ENCODE measurements at places on chromosomes 3 and 15.

DNA sequence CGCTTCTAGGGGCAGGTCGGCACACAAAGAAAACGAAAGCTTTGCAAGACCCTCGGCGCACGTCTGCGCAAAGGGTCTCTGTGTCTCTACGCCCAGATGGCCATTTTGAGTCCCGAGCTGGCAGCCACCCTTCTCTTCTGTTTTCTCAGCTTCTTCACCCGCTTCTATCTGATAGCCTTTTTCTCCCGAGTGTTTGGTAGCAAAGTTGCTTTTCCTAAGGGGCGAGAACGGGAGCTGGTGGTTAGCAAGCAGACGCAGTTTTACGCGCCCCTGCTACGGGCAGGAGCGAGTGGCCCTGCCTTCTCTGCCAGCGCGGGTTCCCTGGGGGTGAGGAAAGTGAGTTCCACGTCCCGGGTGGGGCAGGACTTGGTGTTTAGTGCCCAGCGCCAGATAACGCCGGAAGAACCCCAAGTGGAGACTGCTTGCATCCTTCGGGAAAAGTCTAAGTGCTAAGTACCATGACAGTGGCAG is 2.9 kb upstream of the MKRN2 start:
- peak; percentile 86 for DNase-seq

GRCh38 chr3:21790466-21790865 is 39.5 kb upstream of the ZNF385D start:
- no peak for DNase-seq

DNA sequence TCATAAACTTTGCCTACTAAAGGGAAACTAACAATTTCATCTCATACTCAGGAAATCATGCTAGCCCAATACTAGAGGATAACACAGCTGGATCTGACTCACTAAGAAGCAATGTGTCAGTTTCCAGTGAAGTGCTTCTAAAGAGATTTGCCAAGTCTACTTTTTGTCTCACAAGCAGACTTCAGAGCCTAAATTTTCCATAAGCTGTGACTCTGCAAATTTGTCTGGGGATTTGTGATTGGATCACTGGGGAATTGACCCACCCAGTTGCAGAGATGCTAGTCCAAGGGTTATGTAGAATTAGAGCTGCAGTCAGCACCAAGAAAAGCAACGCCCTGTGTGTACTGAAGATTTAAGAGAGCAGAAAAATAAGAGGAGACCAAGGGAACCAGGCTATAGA is 647.1 kb downstream of the NTRK3 start:
- DNase-seq: peak; percentile 52

DNA sequence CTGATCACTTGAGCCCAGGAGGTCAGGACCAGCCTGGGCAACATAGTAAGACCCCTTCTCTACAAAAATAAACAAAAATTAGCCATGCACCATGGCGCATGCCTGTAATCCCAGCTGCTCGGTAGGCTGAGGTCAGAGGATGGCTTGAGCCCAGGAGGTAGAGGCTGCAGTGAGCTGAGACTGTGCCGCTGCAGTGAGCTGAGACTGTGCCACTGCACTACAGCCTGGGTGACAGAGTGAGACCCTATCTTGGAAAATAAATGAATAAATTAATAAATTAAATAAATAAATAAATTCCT is 10.8 kb downstream of the SHISA5 start:
- no peak for DNase-seq

GRCh38 chr3:46628901-46629369 is 16.6 kb downstream of the FAM240A start:
- no peak for DNase-seq

DNA sequence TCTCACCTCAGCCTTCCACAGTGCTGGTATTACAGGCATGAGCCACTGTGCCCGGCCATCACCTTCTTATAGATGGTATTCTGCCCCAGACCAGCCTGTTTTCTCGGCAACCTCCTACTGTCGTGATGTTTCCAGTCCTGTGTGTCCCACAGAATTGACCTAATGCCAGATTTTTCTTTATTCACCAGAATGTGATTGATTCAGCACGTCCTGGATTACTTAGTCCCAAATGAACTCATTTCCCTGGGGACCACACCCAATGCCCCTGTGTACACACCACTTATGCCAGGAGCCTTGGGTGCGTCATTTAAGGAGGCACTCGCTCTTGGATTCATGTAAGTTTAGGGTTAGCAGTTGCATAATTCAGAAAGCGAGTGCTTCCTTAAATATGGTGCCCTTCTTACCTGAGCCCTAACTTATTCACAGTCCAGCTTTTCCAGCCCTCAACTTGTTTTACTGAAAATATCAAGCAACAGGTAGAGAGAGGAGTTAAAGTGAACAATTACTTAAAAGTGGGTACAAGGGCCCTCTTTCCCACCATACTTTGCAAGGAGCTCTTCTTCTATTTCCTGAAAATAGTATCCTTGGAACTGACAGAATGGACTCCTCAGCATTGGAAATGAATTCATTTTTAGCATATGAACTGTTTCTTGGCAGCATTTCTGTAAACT is 64.6 kb upstream of the UBE2E1 start:
- DNase-seq: no peak

GRCh38 chr15:40016224-40016865 is 22.6 kb downstream of the SRP14 start:
- no peak for DNase-seq

DNA sequence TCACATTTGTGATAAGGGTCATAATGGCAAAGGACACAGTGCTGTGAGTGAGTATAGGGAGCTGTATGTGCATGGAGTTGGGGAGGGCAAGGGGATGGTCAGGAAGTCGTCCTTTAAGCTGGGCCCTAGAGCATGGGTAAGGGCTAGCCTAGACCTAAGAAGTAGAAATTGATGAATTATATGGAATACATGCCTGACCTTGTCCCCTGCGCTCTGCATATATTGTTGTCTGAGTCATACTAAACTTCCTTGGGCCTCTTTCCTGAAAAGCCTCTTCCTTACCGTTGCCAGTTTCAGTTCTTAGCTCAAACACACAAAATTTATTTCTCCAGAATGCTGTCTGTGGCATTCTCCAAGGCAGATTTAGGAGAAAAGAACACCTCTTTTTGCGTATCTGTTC is 4.6 kb downstream of the SNRK start:
- DNase-seq: no peak

DNA sequence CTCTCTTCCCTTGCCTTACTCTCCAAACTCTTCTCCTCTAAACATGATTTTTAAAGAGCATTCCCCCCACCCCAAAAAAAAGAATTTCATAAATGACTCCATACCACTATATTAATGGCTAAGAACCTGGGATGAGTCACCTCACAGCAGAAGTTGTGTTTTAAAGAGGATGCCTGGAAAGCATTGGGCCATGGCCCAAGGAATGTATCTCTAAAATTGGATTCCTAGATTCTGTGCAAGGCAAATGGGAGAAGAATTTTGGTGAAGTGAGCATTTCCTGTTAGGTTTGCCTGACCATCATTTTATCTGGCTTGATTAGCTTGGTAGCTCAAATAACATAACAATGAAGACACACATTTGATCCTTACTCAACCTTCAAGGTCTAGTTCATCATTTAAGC is 251.4 kb downstream of the NR1D2 start:
- DNase-seq: no peak

- no peak for DNase-seq
Observed at GRCh38 chr3:99324636-99325203, 313.7 kb upstream of the COL8A1 start.

DNA sequence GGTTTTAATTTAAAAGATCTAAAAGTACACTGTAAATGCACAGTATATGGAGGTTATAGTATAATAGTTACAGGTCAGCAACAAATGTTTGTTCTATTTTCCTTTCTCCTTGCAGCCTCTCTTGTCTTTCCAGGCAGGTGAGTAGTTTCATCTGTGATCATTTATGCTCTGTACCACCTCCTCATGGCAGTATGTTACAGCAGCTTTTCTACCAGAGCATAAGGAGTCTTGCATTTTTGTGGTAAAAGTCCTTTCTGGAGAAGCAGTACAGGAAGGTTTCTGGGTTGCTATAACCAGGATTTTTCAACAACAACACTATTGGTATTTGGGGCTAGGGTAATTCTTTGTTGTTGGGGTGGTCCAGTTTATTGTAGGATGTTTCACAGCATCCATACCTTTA is 59.5 kb downstream of the ZNF609 start:
- peak; percentile 17 for DNase-seq

GRCh38 chr3:178810181-178810580 is 261.4 kb downstream of the ZMAT3 start:
- DNase-seq: no peak

- DNase-seq: peak; percentile 42
Observed at GRCh38 chr3:25820366-25820765, 30.5 kb downstream of the OXSM start.

- peak; percentile 60 for DNase-seq
Observed at GRCh38 chr15:49989498-49989897, 129.5 kb downstream of the ATP8B4 start.

GRCh38 chr3:136682740-136683312 is 69.4 kb downstream of the STAG1 start:
- DNase-seq: no peak

- no peak for DNase-seq
Observed at GRCh38 chr3:27431116-27431515, 53.1 kb downstream of the SLC4A7 start.

- peak; percentile 63 for DNase-seq
Observed at GRCh38 chr3:10753964-10754363, 62.1 kb upstream of the SLC6A11 start.

- no peak for DNase-seq
Observed at GRCh38 chr3:172314591-172315160, 133.6 kb downstream of the GHSR start.

- peak; percentile 71 for DNase-seq
Observed at GRCh38 chr3:30578479-30578878, 27.9 kb upstream of the TGFBR2 start.

GRCh38 chr15:60761505-60761845 is 282.5 kb upstream of the ICE2 start:
- no peak for DNase-seq

GRCh38 chr3:118782755-118783202 is 251.9 kb downstream of the IGSF11 start:
- DNase-seq: peak; percentile 41

DNA sequence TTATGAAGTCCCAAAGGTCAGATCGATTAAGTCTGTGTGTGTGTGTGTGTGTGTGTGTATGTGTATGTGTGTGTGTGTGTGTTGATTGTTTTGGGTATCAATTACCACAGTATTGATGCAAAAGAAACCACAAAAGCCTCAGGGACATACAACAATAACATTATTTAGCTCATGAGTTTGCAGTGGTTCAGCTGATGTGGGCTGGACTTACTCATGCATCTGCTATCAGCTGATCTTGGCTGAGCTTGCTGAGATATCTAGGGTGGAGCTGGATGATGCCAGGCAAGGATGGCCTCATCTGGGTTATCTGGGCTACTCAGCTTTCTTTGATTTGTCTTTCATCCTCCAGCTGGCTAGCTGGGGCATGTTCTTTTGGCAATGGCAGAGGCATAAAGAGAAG is 82.4 kb upstream of the PRR23C start:
- DNase-seq: peak; percentile 69

GRCh38 chr15:45129651-45130129 is at the start of the genes DUOX1 and DUOXA1:
Gene DUOX1 (plus strand): TSS chr15:45129994. CDS start chr15:45131967, 1,973 bp downstream.
Gene DUOXA1 (minus strand): TSS chr15:45129879. CDS start chr15:45123014, 6,865 bp downstream.
- no peak for DNase-seq

GRCh38 chr3:136898549-136898948 is 36.5 kb downstream of the NCK1 start:
- DNase-seq: no peak

DNA sequence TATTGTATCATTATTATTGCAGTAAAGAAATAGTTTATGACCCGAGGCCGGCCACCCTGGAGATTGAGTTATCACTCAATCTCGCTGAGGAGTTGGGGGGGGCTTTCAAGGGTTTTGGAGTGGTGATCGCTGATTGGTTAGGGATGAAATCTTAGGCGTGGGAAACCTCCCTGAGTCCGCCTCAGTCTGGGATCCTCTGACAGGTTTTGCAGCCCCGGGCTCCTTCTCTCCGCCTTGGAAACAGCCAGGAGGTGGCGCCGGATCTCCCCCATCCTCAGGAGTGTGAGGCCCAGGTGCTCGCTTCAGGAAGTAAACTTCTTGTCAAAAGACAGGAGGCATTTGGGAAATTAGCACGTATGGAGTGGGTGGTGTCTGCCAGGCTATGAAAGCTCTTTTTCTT is 41.1 kb upstream of the SEC61A1 start:
- peak; percentile 66 for DNase-seq

GRCh38 chr15:55546718-55547117 is 38.7 kb upstream of the DNAAF4 start:
- no peak for DNase-seq

- DNase-seq: no peak
Observed at GRCh38 chr3:187919048-187919447, 173.8 kb upstream of the BCL6 start.

DNA sequence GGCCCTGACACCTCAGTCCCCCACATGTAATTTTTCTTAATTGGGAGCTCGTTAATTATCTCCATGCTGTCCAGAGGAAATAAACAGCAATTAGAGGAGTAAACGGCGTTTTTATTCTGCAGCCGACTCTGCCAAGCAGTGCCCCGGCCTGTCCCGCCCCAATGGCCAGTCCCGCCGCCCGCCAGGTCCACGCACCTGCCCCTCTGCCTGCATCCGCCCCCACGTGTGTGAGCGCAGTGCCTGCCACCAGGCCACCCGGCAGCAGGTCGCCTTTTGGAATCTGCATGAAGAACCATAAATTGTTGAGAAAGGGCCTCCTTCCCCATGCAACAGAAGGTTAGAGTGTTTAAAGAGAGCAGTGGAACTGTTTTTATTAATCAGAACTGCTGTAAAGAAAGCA is 87.5 kb upstream of the LINGO1 start:
- no peak for DNase-seq

- DNase-seq: no peak
Observed at GRCh38 chr3:138364356-138365252, 16.2 kb downstream of the MRAS start.

DNA sequence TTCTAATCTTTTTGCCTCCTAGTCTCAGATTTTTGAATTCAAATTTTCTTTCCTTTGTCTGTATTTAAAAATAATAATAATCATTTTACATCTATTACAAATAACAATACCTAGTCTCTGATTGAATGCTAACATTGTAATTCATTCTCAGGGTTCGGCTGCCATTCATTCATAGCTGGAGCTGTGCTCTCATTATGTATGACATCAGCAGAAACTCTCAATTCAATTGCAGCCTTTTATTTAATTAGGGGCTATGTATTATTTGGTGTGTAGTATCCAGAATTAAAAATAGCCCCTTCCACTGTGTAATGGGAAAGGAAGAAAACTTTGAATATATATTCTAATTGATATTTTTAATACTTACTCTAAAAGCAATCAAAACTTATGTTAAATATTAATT is 270.4 kb upstream of the MDFIC2 start:
- no peak for DNase-seq

GRCh38 chr3:32374788-32375595 is 16.7 kb upstream of the CMTM7 start:
- DNase-seq: peak; percentile 90

All from OCI-M1 (cell line).